ENCODE measurements at places on chromosomes 12 and 14.
A peak's percentile ranks its signal among the peaks of the same experiment; 100 is the strongest.

- DNase-seq, result no peak
These were observed 19.0 kb downstream of the GALNT9 start for GRCh38 chr12:132310181-132311040.

DNA sequence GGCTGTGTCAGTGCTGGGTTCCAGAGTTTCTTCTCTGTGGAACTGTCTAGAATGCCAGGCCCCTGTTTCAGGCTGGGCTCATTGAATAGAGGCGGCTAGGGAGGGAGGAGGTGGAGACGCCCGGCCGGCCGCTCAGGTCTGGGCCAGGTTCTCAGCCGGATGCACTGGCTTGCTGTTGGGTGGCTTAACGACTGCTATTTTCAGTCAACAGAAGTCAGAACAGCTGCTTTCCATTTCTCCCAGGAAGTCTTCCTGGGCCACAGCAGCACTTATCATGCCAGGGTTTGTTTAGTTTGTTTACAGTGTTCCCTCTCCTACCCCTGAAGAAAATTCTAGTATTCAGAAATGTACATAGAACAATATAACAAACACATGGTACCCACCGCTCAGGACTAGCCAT, 26.0 kb upstream of the VPS37B start:
- DNase-seq, result no peak

DNA sequence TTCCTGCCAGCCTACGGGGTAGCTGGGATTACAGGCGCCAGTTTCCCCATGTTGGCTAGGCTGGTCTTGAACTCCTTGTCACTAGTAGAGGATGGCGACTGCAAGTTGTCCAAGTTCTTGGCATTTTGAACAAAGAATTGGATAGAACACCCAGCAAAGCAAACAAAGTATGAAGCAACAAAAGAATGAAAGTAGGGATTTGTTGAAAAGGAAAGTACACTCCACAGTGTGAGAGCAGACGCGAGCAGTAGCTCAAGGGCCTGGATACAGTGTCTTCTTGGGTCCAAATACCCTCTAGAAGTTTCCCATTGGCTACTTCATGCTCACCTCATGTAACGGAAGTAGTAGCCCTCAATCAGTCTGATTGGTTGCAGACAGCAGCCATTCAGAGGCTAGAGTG, 152.2 kb downstream of the CCER1 start:
- no peak for DNase-seq

DNA sequence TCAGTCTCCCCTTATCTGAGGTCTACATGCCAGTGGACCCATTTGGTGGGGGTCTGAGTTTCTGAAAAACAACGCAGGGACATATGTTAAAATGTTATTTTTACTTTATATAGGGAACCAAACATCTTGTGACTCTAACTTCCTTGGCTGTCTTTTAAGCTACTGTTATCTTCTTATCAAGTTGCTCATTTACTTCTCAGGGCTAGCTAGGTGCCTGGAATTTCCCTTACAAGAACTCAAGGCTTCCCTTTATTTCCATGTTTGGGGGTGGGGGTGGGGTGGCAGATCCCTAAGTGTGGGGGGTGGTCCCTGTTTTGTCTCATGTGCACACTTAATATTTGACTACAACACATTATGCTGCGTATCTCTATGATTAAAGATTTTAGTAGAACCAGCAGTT, 31.6 kb downstream of the PPP1R36 start:
- no peak for DNase-seq

- peak; percentile 14 for DNase-seq
These were observed 180.3 kb downstream of the IPO8 start for GRCh38 chr12:30515351-30515750.

GRCh38 chr14:21852775-21853174, 179.2 kb upstream of the OR4E1 start:
- DNase-seq, result no peak

DNA sequence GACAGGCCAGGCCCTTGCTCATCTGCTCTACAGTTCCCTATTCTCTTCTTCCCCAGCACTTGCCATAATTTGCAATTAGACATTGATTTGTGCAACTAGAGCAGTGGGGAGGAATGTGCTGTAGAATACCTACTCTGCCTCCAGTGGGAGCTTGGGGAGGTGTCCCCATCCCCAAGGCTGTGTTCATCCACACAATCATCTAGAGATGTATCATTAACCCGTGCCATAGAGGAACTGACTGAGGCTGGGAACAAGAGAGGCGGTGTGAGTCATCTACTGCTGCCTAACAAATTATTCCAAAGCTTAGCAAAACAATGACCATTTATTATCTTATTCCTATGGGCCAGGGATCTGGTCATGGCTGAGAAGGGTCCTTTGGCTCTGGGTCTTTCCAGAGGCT, 5.1 kb upstream of the OTUB2 start:
- DNase-seq, result no peak

Measured in Jurkat, Clone E6-1 (cell line).